Ecto neural progenitor cell (in vitro differentiated cells): ENCODE measurements at places on chromosomes 5 and 9.

DNA sequence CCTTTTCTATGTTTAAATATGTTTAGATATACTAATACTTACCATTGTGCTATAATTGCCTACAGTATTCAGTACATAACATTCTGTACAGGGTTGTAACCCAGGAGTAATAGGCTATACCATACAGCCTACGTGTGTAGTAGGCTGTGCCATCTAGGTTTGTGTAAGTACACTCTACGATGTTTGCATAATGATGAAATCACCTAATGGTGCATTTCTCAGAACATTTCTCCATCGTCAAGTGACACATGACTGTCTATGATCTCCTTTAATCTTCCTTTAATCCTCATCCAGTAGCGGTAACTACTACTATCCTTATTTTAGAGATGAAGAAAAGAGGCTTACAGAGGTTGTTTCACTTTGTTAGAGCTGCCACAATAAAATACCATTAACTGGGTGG is 369.2 kb downstream of the PLK2 start:
- no peak for DNase-seq

- DNase-seq = no peak
Observed at GRCh38 chr9:123686131-123686828, 243.6 kb downstream of the DENND1A start.

DNA sequence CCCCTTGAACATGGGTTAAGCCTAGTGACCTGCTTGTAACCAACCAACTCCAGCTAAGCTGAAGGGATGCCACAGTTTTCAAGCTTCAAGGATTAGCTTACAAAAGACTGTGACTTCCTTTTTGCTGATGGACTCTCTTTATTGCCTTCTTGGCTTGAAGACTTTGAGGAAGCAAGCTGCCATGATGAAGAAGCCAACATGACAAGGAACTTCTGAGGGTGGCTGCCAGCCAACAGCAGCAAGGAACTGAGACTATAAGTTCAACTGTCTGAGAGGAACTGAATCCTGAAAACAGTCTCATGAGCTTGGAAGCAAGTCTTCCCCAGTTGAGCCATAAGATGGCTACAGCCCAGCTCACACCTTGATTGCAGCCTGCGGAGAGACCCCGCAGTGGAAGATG is 116.1 kb upstream of the TAF11L2 start:
- no peak for DNase-seq

GRCh38 chr5:67118050-67118620 is 78.5 kb downstream of the CD180 start:
- DNase-seq = no peak

DNA sequence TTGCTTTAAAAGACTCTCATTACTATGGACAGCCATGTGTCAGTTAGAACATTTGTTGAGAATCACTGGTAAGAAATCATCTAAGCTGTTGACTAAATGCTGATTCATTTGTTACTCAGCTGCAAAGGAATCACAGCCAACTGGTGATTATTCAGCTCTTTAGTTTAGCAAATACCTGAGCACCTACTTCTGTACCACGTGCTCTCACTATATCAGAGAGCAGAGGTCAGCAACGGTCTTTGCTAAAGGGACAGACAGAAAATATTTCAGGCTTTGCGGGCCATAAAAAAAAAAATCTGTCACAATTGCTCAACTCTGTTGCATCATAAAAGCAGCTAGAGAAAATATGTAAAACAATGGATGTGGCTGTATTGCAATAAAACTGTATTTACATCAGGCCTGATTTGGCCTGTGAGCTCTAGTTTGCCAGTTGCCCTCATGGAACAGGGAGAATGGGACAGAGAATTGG is 377.6 kb downstream of the DNAH5 start:
- DNase-seq = no peak

DNA sequence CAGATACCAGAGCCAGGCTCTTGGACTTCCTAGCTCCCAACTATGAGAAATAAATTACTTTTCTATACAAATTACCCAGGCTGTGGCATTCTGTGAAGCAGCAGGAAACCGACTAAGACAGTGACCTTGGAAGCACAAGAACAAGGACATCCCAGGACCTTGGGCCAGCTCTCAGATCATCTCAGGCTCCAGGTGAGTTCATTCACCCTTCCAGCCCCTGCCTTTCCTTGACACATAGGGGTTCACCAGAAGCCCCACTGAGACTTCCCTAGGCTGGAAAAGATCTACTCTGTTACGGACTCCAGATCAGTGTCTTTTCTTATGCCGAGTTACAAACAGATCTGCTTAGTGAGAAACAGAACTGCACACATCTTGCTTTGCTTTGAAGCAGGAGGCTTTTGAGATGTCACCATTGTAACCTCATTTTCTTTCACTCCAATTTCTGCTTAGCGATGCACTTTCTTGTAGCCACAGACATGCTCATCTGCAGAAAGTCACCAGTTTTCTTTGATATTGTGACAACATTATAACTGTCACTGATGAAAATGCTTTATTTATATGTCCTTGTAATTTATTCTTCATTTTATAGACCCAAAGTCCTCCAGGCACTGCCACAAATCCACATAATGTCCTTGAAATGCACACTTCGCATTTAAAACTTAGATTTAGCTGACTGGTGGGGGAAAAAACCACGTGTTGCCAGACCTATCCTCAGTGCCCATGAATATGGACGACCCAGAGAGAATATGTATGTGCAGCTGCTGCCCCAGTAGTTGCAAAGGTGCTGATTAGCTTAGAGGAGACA is 8.1 kb downstream of the CD180 start:
- DNase-seq = no peak

- no peak for DNase-seq
Observed at GRCh38 chr5:57221049-57221568, 47.2 kb downstream of the GPBP1 start.

DNA sequence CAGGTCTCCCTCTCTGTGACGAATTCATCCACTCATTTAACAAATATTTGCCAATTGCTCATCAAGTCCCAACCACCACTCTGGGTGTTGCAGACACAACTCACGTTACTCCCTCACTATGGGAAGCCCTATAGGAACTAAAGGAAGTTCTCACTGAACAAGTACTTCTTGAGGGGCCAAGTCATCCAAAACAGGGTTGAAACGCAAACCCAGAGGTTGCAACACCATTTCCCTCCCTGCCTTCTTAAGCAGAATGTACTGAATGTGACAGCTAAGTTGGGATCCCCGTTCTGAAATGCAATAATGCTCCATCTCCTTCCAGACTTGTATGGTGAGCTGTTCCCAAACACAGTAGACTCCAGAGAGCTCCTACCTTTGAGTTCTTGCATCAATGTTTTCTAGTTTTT is 34.3 kb downstream of the EPB41L4B start:
- DNase-seq = no peak

DNA sequence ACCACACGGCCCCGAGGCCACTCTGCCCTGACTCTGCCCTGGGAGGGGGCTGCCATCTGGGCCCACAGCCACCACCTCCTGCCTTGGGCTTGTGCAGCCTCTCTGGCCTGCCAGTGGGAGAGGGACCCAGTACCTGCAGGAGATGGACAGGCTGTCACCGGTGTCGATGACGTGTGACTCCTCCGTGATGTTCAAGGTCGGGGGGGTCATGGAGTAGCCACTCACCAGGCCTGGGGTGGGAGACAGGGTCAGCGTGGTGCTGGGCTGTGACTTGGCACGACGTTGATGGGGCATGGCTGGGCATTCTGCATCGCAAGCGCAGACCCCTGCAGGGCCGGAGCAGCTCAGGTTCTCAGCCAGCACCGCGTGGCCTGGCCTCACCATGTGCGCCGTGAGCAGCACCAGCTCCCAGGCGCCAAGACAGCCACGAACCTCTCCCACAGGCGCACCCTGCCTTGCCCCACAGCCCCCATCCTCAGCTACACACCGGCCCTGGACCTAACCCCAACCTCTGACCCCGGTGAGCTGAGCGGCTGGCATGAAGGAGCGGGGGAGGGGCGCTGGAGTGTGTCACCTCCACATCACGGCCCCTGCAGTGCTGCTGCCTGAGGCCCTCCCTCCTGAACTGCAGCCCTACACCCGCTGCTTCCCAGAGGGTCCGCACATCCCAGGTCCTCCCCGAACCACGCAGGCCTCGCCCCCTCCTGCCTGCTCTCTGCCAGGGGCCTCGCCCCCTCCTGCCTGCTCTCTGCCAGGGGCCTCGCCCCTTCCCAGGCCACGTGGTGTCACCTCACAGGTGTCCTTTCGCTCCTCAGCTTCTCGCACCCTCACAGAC is 17.6 kb downstream of the FLT4 start:
- DNase-seq = no peak

DNA sequence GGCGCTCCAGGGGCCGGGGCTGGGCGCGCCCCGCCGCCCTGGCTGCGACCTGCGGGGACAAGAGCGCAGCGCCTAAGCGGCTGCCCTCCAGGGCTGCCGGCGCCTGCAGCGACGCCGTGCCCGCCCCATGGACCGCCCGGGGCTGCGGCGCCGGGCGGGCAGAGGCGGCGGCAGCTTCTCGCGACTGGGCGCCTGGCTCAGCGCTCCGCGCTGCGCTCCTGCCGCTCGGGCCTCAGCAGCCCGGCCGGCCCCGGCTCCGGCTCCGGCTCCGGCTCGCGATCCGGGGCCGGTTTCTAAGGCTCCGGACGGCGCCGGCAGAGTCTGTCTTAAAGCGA is at the start of gene PITX1:
PITX1 (minus strand) TSS at position 328 of the 335 bp plus-strand sequence. CDS start 347 bp downstream, outside the sequence.
- DNase-seq = no peak

DNA sequence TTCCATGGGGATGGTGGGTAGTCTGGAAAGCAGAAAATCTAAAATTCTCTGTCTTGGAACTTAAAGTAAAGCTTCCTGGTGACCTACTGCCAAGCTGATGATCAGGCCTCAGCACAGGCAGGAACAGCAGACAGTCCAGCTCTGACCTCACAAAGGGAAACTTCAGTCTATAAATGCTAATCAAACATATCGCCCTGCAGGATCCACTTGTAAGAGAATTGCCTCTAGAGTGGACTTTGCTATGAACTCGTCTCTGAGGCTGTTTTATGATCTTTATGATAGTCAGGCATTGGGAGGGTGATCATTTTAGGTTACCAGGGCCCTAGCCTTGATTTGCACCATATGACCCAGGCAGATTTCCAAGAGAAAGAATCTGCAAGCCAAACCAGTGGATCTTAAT is 67.6 kb upstream of the SELENOP start:
- DNase-seq = no peak

GRCh38 chr9:135885100-135885853 is 22.1 kb downstream of the CAMSAP1 start:
- no peak for DNase-seq

- DNase-seq = no peak
Observed at GRCh38 chr5:126921241-126922091, 108.9 kb downstream of the MARCHF3 start.

- no peak for DNase-seq
Observed at GRCh38 chr5:6134281-6134680, 244.1 kb downstream of the MED10 start.

GRCh38 chr9:99299211-99300102 is 77.4 kb downstream of the SEC61B start:
- DNase-seq = no peak

- DNase-seq = no peak
Observed at GRCh38 chr9:114497727-114498382, 7.4 kb downstream of the WHRN start.

DNA sequence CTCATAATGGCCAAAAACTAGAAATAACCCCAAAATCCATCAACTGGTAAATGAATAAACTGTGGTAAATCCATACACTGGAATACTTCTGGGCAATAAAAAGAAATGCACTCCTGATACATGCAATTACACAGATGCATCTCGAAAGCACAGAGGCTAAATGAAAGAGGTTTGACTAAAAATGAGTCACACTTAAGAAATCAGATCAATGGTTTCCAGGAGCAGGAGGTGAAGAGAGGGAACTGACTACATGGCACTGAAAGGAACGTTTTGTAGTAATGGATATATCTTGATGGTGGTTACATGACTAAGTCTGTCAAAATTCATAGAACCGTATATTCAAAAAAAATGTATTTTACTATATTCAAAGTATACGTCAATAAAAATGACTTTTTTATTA is 42.4 kb downstream of the STRBP start:
- DNase-seq = no peak

DNA sequence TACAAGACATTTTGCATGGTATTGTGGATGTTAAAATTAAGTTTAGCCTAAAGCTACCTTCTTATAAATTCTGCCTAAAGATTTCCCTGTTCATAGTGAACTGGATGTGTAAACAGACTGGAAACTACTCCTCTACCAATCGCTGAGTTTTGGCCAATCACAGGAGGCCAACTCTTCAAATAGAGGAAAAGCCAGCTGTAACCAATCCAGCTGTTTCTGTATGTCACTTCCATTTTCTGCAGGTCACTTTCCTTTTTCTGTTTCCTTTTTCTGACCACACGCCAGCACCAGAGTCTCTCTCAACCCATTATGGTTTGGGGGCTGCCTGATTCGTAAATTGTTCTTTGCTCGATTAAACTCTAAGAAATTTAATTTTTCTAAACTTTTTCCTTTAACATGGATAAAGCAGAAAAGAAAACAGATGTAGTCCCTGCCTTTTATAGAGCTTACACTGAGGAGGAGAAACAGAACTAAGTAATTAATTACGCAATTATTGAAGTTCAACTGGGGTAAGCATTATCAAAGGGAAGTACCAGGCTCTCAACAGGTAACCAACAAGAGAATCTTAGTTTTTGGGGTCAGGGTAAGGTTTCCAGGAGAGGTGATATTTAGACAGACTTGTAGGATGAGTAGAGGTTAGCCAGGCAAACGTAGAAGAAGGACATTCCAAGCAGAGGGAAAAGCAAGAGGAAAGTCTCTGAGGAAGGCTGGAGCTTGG is 27.7 kb downstream of the RANBP3L start:
- no peak for DNase-seq

GRCh38 chr9:2134391-2134790 is 119.2 kb downstream of the SMARCA2 start:
- no peak for DNase-seq

GRCh38 chr9:74718709-74719108 is 169.0 kb downstream of the TRPM6 start:
- DNase-seq = no peak

DNA sequence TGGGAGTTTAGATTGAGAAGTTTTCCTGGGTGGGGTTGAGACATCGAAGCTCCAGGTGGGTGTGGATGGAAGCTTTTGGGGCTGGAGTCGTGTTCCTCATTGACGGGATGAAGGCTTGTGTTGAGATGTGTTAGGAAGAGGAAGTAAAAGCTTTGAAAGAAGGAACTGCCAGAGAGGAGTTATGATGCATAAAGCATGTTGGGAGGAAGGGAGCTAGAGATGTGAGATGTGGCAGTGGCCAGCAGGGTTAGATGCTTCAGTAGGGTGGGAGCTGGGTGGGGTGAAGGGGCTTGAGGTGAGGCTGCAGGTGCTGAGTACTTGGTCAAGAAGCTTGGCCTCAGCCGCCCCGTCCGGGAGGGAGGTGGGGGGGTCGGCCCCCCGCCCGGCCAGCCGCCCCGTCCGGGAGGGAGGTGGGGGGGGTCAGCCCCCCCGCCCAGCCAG is 56.7 kb downstream of the HSPA4 start:
- no peak for DNase-seq

DNA sequence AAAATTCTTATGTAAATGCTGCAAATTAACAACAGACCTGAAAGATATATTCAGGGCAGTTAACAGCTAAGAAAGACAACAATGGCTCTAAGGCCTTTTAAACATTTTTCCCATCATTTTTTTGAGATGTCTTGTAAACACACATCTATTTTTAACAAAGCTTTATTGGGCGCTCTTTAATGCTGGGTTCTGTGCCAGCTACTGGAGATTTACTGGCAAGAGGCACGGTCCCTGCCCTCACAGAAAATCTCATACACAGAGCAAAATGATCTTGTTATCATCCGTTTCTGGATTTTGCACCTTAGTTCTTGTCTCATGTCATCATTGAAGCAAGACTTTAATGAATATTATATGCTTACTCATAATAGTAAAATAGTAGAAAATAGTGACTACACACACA is 1022.3 kb upstream of the WWC1 start:
- no peak for DNase-seq

- DNase-seq = no peak
Observed at GRCh38 chr9:7366121-7366520, 433.5 kb downstream of the DMAC1 start.

GRCh38 chr5:151900891-151901290 is 23.8 kb downstream of the GLRA1 start:
- DNase-seq = no peak
